ENCODE measurements at places on chromosomes 7 and 10. TPM values are rescaled to one million over a fixed set of nuclear protein-coding genes. Genes with fewer than 3 reads are reported as not detected.

The MLXIPL gene
- total RNA-seq = not detected

The ST8SIA6 gene
- total RNA-seq = 1.1 TPM

The ACHE gene
- 0.17 TPM for total RNA-seq

The PNLIPRP1 gene
- not detected for total RNA-seq

The TAS2R3 gene
- 0.88 TPM for total RNA-seq

The PLEKHA8 gene
- total RNA-seq = 7.1 TPM

The LMOD2 gene
- total RNA-seq = not detected

The CTAGE8 gene
- 2.9 TPM for total RNA-seq

The KEL gene
- 0.76 TPM for total RNA-seq

The SPDYE1 gene
- total RNA-seq = 0.12 TPM

The IDI2 gene
- total RNA-seq = not detected

The TUBB8 gene
- not detected for total RNA-seq

The PPP1R3C gene
- total RNA-seq = 0.07 TPM

The PBLD gene
- total RNA-seq = 2.3 TPM

The OR9A2 gene
- total RNA-seq = not detected

The CUBN gene
- total RNA-seq = 1.4 TPM

The RBM17 gene
- 167 TPM for total RNA-seq

The ACBD7 gene
- total RNA-seq = 1.5 TPM

The TACC2 gene
- total RNA-seq = not detected

The ANKIB1 gene
- 65.7 TPM for total RNA-seq

The KLF14 gene
- total RNA-seq = not detected

The PAX4 gene
- total RNA-seq = not detected

The PAPOLB gene
- not detected for total RNA-seq

The FHIP2A gene
- 39.0 TPM for total RNA-seq

The SPDYE11 gene
- total RNA-seq = not detected

The TMEM213 gene
- total RNA-seq = 4.6 TPM

The GHRHR gene
- total RNA-seq = not detected

The NRCAM gene
- not detected for total RNA-seq

The SFTPA1 gene
- total RNA-seq = not detected

The MYH16 gene
- not detected for total RNA-seq

The OR2A12 gene
- total RNA-seq = not detected

The CRYGN gene
- total RNA-seq = not detected

The ASAH2B gene
- 2.2 TPM for total RNA-seq

The FFAR4 gene
- not detected for total RNA-seq

Measured in T-helper 1 cell treated with Interleukin-12 subunit alpha and Interleukin-12 subunit beta and Interleukin-4 antibody, amounts not matched to agents 30 ng/mL and 1 ng/mL, for 36 hours (primary cell).